ENCODE measurements at places on chromosomes 1 and 21.
A peak's percentile ranks its signal among the peaks of the same experiment; 100 is the strongest.

GRCh38 chr1:230028602-230029223 is 38.3 kb upstream of the GALNT2 start:
- DNase-seq, result no peak

DNA sequence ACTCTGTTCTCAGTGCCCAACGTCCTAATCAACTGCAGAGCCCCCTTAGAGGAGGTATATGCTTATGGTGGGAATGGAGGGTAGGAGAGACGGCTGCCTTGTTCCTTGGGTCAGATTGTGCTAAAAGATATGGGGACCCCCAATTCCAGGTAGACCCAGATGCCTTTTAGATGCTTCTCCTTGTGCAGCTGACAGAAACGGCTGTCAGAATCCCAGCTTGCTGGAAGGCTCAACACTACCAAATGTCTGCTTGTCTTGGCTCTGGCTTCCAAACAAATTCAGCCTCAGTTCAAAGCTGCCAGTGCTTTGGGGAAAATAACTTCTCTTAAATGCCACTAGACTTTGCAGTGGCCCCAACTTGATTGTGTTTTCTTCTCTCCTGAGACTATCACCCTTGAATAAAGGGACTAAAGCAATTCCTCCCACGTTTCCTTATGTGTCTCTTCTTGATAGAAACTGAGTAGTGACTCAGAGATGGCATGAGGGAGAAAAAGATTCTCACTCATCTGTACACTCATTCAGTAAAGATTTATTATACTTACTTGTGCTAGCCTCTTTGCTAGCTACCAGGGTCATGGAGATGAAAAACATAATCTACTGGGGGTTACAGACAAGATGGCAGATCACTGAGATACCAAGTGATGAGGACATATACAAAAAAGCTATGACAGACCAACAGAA is 3.4 kb upstream of the RNF19B start:
- DNase-seq, result no peak

GRCh38 chr1:8176279-8176678 is 141.6 kb upstream of the SLC45A1 start:
- DNase-seq, result peak; percentile 41

GRCh38 chr1:228884615-228885566 is 149.6 kb downstream of the RHOU start:
- no peak for DNase-seq

DNA sequence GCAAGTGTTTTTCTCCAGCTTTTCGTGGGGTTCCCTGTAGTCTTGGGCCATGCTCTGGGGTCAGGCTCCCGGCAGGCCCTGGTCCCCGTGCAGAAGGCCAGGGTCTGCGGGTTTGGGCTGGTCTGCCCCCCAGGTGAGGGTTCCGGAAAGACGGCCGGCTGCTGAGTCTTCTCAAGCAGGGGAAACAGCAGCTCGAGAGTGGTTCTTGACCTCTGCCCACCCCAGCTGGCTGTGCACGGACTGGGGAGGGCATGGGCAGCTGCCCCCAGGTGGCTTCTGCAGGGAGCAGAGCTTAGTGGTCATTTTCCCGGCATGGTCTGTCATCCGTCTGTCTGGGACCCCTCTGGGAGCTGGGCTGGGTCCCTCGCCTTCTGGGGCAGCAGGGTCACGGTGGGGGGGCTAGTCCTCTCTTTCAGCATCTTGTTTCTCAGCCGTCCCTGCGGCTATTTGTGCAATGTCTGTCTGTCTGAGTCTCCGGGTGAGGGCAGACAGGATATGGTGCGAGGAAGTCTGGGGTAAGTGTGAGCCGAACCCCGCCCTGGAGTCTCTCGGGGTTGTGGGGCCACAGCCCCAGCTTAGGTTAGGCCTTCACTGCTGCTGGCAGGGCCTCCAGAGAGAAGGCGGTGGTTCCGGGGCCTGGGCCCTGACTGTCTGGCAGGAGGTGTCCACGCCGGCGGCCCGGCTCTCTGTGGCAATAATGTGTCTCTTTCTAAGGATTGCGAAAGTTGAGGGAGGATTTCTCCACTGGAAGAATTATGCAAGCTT is 6.1 kb downstream of the SKI start:
- DNase-seq, result no peak
